ENCODE measurements at places on chromosomes 11 and 22. TPM values are rescaled to one million over a fixed set of nuclear protein-coding genes. Genes with fewer than 3 reads are reported as not detected.

Gene OR52H1
- 0.75 TPM for total RNA-seq

Gene P2RY2
- 4.5 TPM for total RNA-seq

Gene APOA5
- total RNA-seq: not detected

Gene RFPL3
- total RNA-seq: not detected

Gene CALCA
- total RNA-seq: 6.0 TPM

Gene MRGPRF
- 1.2 TPM for total RNA-seq

Gene TBX10
- total RNA-seq: not detected

Gene DGCR8
- total RNA-seq: 35.7 TPM

Gene C11orf97
- total RNA-seq: not detected

Gene CCND1
- total RNA-seq: 378 TPM

Gene SMIM35
- not detected for total RNA-seq

Gene C11orf91
- not detected for total RNA-seq

Gene PLEKHB1
- 7.1 TPM for total RNA-seq

Gene LRRC56
- 1.9 TPM for total RNA-seq
